ENCODE measurements at places on chromosomes 5 and 9.

DNA sequence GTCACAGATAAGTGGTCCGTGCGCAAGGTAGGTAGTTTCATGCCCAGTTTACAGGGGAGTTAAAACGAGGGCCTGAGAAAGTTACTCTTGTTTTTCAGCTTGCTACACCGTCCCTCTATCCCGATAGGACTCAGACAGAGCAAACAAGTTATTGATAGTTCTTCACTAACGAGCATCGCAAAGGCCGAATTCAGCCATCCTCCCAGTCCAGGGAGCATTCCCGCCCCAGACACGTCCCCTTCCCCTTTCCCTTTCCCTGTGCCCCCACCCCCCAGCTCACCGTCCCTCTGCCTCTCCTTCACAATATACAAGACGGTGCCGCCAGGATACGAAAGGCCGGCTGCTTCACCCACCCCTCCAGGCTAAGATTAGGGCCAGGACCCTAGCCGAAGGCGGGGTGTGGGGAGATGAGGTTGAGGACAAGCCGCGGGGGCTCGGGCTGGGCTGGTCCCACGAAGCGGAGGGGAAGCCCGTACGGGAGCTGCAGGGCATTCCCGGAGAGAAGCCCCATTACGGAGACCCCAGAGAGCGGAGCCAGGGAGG is 599 bp downstream of the KIAA1191 start:
- no peak for DNase-seq

GRCh38 chr5:93723005-93723404 is 18.4 kb downstream of the POU5F2 start:
- DNase-seq, result no peak

GRCh38 chr5:42874621-42875198 is 63.0 kb upstream of the SELENOP start:
- DNase-seq, result no peak

DNA sequence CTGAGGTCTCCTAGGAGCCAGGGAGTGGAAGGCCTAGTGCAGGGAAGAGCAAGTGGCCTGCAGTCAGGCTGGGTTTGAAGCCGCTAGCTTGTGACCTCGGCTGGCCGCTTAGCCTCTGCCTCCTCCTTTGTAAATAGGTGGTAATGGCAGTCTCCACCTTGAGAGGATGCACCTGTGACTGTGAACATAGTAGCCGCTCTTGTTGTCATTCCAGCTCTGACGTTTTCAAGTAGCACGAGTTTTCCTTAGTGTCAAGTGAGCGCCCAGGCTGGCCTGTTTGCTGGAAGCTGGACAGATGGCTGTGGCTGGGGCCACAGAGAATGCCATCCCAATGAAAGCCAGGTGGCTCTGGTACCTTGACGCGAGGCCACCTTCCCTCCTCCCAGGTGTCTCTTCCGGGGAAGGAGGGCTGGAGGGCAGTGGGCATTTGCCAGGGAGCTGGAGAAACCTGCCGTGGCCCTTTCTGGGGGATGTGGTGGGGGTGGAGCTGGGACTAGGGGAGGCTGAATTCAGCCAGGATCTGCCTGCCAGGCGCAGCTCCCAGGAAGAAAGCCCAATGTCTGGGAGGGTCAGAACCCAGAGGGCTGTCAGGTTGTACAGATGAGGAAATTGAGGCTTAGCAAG is 2.5 kb downstream of the ASS1 start:
- no peak for DNase-seq

- no peak for DNase-seq
These were observed 60.9 kb downstream of the ANKRD55 start for GRCh38 chr5:56172241-56172640.

DNA sequence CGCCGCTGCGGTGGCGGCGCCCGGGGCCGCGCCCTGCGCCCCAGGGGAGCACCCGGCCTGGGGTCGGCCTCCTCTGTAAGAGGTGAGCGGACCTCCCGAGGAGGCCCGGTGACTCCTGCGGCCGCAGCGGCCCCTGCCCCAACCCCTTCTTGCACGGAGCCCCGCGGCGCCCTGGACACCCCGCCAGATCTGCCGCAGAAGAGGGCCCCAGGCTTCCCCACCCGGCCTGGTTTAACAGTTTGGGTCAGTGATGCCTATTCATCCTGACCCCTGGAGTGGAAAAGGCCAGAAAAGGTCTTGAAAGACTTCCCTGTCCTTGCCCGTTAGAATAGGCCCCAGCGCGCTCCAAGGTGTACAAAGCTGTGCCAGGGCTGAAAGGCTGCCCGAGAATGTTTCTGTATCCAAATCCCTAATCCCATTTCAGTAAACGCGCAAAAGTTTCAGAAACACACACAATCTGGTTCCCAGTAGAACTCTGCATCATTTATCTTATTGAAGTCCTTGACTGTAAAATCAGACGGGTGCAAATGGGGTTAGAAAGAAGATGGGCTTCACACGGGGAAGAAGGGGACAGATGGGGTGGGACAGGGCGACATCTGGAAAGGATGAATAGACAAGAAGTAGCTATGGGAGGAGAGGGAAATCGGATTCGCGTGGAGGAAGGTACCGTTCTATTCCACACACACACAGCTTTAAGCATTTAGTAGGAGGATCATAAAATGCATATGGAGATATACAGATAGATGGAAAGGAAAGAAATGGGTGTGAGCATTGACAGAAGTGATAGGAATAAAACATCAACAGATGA is 1.1 kb upstream of the SSBP2 start:
- no peak for DNase-seq

DNA sequence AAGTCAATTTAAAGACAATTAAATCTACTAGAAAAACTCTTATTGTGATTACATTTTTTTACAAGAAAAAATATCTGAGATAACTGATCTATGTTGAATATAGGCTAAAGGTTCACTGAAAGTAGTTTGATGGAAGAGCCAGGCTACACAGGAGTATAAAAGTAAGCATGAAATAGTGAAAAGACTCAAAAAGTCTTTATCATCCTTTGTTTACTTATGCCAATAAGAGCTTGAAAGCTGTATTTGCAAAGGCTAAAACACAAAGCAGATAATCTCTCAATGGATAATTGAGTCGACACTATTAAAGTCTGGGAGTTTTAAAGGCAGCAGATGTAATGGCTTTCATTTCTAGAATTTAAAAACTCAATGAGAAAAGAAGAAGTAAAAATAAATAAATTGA is 42.0 kb downstream of the SSBP2 start:
- no peak for DNase-seq

DNA sequence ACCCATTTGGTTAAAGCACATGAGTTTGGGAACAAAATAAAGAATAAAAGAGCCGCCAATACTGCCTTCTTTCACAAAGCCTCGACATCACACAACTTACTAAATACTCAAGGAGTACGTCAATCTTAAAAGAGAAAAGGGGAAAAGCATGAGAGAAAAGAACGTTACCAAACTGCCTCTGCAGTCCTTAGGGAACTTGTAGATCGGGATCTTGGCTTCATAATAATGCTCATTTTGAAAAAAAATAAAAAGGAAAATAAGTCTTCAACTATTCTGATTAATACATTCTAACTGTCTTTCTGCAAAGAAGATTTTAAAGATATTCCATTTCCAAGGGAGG is 618.4 kb downstream of the PDE4D start:
- DNase-seq, result no peak

DNA sequence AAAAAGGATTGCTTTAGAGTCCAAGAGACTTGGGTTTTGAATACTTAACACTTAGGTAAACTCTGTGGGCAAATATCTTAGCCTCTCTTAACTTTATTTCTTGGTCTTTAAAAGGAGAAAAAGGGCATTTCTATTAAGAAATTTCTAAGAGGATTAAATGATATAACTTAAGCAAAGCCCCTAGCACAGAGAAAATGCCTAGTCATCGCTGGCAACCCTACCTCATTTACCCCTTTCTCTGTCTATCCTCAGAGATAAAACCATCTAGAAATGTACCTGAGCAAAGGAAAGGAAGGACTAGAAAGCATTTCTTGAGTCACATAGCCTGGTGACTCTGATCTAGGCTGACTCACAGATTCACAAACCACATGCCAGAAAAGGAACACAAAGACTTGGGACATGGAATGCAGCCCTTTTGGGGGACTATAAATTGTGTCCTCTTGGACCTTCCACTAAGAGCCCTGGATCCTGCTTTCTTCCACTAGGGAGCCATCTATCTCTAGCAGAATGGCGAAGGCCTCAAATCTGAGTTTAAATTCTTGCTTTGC is 120.6 kb downstream of the FOXD1 start:
- no peak for DNase-seq

DNA sequence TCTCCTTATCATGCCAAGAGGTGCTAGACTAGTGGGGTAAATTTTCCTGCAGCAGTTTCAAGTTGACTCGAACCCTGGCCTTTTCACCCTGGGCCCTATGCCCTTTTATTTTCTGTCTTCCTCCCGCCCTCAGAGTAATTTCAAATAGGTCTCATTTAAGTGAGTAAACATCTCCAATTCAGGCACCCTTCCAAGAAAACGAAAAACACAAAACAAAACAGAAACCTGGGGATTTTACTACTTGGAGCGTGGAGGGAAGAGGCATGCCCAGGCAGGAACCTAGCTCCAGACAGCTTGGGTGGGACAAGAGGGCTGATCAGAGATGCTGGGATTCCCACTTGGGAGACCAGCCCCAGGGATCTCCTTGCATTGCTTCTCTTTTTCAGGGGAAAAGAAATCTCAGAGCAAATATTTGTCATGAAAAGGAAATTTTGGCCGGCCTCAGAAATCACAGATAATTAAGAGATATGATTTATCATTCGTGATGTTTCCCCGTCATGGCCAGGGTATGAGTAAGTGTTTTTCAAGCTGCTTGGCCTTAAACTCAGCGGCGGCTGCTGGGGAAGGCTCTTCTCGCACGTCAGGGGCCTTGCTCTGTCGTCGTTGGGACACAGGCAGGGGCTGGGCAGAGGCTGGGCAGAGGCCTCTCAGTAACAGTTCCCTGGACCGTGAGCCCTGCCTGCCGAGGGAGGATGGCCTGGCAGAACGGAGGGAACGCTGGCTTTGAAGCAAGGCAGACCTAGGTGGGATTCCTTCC is 248.6 kb upstream of the KLF4 start:
- DNase-seq, result no peak

GRCh38 chr5:95842854-95843544 is 20.5 kb upstream of the GLRX start:
- no peak for DNase-seq

GRCh38 chr9:114745108-114745848 is 60.6 kb downstream of the TNFSF15 start:
- no peak for DNase-seq

DNA sequence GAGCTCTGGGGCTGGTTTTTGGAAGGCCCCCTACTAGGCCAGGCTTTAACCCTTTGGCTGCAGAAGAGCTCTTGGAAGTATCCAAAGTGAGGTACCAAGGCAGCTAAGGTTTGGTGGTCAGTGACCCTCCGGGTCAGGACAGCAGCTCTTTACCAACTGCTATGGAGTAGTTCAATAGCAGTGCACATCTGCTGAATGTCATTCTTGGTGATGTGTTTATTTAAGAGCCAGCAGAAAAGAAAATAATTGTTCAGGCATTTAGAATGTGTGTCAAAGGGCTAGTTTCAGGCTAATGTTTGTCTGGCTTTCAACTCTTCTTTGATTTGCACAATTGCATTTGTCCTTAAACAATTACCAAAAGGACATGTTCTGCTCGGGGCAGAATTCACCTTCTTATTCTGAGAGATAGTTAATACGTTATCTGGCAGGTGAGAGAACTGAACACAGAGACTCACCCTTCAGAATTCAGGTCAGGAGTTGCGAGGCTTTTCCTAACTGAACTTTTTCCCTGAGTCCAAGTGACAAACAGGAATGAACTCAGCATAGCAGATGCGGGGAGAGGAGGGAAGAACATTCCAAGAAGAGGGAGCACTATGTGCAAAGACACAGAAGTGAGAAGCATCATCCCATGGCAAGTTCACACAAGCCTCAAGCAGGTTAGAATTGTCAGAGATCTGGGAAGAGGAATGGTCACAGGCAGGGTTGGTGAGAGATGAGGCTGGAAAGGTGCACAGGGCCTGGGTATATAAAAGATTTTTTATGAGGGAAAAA is 556.7 kb upstream of the TLE4 start:
- no peak for DNase-seq

- DNase-seq, result no peak
These were observed 77.5 kb downstream of the PIP5K1B start for GRCh38 chr9:68782546-68782945.

DNA sequence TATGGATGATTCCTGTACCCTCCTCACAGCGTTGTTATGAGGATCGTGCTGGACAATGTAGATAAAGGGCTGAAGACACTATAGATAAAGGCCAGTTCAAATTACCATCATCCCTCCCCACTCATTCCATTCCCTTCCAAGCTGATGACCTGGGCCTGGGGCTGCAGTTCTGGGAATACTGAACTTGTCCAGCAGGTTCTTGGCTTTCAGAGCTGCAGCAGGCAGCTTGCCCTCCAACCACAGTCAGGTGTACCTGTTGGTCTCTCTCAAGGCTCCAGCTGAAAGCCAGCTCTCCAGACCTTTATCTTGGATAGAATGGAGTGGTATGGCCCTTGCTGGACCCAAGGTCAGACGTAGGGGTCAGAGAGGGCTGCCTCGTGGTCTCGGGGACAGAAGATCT is 92.5 kb downstream of the PCDH1 start:
- DNase-seq, result no peak

DNA sequence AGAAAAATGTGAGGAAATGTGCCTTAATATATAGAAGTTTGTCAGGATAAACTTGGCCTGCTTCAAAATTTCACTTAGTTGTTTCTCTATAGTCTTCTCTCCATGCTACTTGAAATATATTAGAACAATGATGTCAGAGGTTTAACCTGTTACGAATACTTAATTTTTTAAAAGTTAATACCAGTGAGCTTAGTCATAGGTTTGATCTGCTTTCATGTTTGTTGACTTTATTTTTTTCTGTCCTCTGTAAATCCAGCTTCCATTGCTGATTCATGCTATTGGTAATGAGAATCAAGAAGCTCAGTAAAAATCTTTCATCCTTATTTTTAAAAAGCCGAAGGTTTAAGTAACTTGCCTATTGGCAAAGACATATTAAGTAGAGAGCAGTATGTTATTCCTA is 27.9 kb downstream of the BDP1 start:
- DNase-seq, result no peak

DNA sequence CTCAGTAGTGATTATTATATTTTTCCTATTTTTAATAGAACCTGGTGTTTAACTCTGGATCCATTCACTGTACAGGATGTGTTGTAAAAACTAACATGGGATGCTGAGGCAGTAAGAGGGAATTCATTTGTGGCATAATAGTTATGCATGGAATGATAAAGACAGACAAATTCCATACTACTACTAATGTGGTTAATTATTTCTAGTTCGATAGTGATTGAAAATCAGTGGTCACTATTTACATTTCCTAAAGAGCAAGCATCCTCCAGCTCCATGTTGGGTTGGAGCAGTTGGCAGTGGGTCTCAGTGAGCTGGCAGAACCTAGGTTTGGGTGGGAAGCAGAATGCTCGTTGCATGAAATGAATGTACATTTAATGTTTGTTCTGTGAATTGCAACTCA is 122.6 kb downstream of the SAXO1 start:
- DNase-seq, result no peak

All from amygdala (tissue), 56 donors.